ENCODE measurements at places on chromosomes 16 and 17.

- no peak for DNase-seq
Measured at GRCh38 chr17:70055000-70055399, 20.0 kb upstream of the KCNJ16 start.

GRCh38 chr16:15975172-15975571 is 25.8 kb downstream of the ABCC1 start:
- no peak for DNase-seq

DNA sequence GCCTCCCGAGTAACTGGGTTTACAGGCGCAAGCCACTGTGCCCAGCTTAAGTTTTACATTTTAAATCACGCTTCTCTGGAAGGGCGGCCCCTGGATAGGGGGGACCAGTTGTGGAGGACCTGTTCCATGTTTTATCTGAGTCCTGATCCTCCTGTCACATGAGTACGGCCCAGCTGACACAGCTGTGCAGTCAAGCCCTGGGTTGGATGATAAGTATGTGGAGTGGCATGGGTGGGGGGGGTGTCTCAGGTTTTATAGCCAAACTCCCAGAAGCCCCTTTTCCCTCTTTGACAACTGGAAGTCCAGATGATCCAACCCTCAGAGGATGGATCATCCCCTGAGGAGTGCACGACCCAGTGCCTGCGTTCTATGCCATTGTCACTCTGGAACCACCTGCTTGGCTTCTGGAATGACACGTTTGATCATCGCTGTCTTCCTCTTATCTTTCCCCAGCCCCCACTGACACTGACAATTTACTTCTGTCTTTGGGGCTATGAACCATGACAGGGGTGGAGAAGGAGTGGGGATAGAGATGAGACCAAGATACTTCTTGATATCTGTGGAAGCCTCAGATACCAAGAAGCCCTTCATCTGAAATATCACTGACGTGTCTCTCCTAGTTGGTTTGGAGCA is 191.2 kb downstream of the MSI2 start:
- no peak for DNase-seq

- no peak for DNase-seq
Measured at GRCh38 chr16:51326131-51326856, 175.2 kb upstream of the SALL1 start.

- DNase-seq = no peak
Measured at GRCh38 chr16:87583453-87584131, 18.7 kb upstream of the JPH3 start.

- DNase-seq = no peak
Measured at GRCh38 chr16:77822661-77823060, 34.3 kb downstream of the VAT1L start.

- DNase-seq = no peak
Measured at GRCh38 chr16:55471448-55472097, 7.4 kb upstream of the MMP2 start.

DNA sequence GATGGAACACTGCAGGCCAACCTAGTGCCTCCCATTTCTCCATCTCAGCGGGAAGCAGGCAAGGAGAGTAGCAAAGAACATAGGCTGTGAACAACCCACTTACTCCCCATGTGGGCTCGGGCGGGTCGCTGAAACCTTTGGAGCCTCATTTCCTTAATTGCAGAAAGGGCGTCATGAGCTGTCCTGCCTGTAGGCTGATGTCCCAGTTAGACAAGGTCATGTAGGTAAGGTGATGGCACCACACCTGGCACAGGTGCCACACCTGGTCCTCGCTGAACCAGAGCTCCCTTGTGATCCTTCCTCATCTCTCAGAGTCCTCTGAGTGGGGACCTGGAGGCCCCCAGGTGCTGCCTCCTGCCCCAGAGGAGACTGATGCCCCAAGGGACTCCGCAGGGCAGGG is 22.9 kb downstream of the ABCC3 start:
- no peak for DNase-seq

All from CD8-positive, alpha-beta T cell (primary cell).